Cortex of kidney (tissue), 1 donor: ENCODE measurements at places on chromosomes 5 and 9.

DNA sequence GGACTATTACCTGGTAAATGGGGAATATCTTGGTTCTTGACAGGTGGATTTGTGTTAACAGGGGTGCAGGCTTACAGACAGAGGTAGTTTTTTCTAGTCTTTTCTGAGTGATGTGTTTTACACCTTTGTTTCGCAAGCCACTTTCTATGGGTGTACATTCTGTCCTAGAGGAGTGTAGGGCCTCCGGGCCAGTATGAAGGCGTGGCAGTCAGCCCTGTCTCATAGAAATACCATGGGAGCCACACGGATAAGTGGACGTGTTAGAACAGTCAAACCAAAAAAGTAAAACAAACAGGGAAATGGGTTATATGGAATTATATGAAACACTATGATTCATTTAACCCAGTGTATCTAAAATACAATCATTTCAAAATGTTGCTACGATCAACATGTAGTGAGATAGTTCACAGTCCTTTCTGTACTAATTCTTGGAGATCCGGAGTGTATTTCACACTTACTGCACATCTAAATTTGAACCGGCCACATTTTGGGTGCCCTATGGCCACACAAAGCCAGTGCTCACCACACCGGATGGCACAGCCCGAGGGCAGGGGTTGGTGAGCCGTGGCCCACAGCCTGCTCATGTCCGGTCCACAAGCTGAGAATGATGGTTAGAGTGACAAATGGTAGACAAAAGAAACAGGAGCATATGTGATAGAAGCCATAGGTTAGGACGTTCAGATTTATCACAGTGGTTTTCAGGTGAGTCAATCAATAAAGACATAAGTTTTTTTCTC lies 80.1 kb upstream of the IRX4 start:
- no peak for DNase-seq

- DNase-seq, result no peak
These were observed 182.6 kb downstream of the BNC2 start for GRCh38 chr9:16687678-16688369.

DNA sequence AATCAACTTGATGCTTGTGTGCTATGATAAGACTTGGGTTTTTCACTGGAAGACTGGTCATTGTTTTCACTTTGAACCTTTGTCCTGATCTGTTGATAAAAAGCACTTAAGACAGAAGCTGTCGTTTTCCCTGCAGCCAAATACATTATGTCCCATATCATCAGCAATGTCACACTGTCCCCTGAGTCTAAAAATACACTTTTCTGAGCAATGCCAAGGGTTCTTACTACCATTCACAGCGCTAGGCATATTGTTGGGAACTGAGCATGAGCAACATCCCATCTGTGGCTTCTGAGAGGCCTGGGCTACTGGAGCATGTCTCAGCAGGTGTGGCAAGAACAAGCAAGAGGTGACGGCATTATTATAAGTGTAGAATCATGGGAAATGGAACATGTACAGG lies 81.8 kb downstream of the SEMA6A start:
- no peak for DNase-seq

GRCh38 chr5:1973391-1974013 lies 90.8 kb upstream of the IRX4 start:
- DNase-seq, result no peak

- DNase-seq, result no peak
These were observed 295.2 kb downstream of the BRINP1 start for GRCh38 chr9:119074017-119074416.

- DNase-seq, result no peak
These were observed 84.5 kb downstream of the BRINP1 start for GRCh38 chr9:119284587-119285337.

DNA sequence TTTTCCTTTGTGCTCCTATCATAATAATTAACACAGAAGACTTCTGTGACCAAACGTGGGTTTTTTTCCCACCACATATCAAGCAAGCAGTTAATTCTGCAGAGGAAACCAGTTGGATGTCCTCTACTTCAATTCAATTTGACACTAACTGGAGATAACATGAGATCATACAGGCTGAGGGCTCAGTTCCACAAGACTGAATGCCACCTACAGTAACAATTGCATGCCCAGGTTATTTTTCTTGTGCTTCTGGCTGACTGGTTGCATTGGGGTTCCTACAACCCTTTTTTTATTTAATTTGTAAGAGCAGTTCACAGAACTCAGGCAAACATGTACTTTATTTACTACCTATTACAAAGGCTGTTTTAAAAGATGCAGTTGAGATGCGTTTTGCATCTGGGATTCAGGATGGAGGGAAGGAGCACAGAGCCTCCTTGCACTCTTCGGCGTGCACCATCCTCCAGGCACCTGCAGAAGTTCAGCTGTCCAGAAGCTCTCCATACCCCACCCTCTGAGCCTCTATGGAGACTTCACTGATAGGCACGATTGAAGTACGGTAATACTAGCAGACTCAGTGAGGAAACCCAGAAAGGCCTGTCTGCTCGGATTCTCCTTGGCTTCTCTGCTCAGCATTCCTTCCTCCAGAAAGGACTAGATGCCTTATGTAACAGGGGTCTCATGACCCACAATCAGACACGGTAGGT lies 425.2 kb upstream of the CDH9 start:
- no peak for DNase-seq

DNA sequence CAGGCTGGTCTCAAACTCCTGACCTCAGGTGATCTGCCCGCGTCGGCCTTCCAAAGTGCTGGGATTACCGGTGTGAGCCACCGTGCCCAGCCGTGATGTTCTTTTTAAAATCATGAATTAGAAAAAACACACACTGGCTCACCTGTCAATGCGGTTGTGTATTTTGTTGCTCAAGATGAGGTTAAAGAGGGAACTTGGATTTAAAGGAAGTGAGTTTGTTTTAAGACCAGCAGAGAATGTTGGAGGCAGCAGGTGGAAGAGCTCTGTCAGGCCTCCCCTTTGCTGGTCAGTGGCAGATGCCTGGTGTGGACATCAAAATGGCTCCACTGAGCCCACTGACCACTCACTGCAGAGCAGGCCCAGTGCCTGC lies 38.9 kb downstream of the WNK2 start:
- DNase-seq, result no peak

DNA sequence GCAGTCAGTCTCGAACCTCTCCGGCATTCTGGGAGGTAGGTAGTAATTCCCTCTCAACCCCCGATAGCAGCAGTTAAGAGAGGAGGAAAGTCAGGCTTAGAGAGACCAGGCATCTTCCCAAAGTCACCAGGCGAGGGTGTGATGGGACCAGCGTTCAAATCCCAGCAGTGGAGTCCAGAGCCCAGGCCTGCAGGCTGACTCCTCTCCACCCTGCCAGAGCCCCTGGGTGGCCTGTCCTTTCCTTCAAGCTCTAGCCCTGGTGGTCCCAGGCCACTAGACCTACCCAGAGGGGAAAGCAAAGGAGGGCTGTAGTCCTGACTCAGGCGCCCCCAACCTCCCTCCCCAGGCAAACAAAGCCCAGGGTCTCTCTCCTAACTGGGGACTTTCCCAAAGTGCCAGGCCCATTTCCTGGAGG lies 4.2 kb upstream of the NR5A1 start:
- no peak for DNase-seq

GRCh38 chr5:83306572-83307241 lies 164.8 kb upstream of the VCAN start:
- no peak for DNase-seq

DNA sequence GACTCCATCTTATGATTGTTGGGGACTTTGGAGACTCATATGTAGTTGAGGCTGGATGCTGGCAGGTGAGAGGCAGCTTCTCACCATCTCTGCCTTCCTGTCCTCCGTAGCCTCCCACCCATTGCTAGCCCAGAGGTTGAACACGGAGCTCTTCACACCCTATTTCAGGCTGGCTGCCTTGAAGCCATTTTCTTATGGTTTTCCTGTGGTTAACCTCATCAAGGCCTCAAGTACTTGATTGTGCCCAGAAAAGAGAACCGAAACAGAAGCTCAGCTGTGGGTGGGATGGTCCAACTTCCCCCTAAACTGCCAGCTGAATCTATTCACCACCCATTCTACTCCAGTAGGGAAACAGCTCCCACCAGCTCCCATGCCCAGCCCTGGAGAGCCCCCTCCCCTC lies 102.9 kb downstream of the LIFR start:
- no peak for DNase-seq

DNA sequence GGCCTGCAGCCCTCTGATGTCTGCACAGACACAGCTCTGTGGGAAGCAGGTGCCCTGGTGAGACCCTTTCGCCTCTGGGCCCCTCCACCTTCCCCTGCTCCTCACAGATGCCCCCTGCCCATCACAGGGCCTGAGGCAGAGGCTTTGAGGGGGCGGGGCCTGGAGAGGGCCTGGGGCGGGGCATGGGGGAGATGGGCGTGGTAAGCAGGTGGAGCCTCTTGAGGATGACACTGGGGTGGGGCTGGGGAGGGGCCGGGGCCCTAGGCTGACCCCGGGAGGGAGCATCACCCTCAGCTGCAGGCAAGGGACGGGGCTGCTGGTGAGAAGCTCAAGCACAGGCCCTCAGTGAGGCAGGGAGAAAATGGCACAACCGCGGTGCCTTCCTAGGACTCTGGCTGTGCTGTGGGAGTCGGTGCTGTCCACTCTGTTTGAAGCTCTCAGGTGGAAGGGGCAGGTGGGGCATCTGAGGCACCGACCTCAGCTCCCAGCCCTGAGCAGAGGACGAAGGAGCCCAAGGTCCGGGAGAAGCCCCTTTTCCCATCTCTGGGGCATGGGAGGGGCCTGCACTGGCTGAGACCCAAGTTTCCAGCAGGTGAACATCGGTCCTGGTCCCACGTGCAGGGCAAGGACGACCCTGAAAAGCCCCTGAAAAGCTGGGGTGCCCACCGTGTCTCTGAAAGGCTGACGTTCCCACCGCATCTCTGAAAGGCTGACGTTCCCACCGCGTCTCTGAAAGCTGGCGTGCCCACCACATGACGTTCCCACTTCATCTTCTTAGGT lies 17.5 kb upstream of the SLC9A3 start:
- no peak for DNase-seq

GRCh38 chr5:134132372-134133187 lies 18.1 kb downstream of the TCF7 start:
- DNase-seq, result no peak

DNA sequence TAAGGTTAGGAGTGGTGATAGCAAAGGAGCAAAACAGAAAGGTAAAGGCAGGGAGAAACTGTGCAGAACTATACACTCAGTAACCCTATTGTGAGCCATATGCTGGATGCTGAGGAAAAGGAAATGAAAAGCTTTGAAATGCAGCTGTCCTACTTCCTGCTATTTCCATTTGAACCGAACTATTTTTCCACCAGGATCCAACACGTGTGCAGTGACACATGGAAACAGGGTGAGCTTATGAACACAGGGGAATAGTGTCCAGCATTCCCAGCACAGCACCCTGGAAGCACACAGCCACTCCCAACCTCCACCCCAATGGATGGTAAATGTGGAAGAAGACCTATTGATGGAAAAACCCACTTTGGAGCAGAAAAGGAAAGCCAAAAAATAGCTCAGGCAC lies 69.0 kb upstream of the SLC12A2 start:
- DNase-seq, result no peak
